A549 treated with AZD2906 at 1 μM for 4 hours (cell line): ENCODE measurements at places on chromosomes 16 and 17. TPM values are rescaled to one million over a fixed set of nuclear protein-coding genes. Genes with fewer than 3 reads are reported as not detected.

Gene MYH3
- total RNA-seq: 0.43 to 1.3 TPM (median 0.97 TPM) in 5 replicates

Gene NKD1
- total RNA-seq: 0.20 to 0.65 TPM (median 0.30 TPM) in 5 replicates

Gene KRTAP4-9
- not detected in 5 replicates for total RNA-seq

Gene TNFSF12
- total RNA-seq: 8.2 to 13.3 TPM (median 13.0 TPM) in 5 replicates

Gene KRTAP4-5
- total RNA-seq: not detected in 5 replicates

Gene PIEZO1
- 97.2 to 152 TPM (median 140 TPM) in 5 replicates for total RNA-seq

Gene DNAI2
- 0.03 to 0.10 TPM in 2 of 5 replicates, not detected in the others for total RNA-seq

Gene MILR1
- 1.3 to 2.1 TPM (median 1.5 TPM) in 5 replicates for total RNA-seq

Gene RAC3
- total RNA-seq: 24.9 to 43.1 TPM (median 39.9 TPM) in 5 replicates

Gene TPSB2
- total RNA-seq: 0.09 to 0.11 TPM in 2 of 5 replicates, not detected in the others

Gene TNP2
- total RNA-seq: not detected in 5 replicates

Gene HASPIN
- 11.9 to 14.8 TPM (median 12.3 TPM) in 5 replicates for total RNA-seq

Gene GAA
- total RNA-seq: 54.7 to 63.4 TPM (median 59.3 TPM) in 5 replicates

Gene MMP2
- total RNA-seq: 8.1 to 11.7 TPM (median 10.7 TPM) in 5 replicates

Gene C17orf100
- 1.8 to 3.2 TPM (median 2.7 TPM) in 5 replicates for total RNA-seq

Gene SPATA32
- 0.08 to 0.15 TPM (median 0.11 TPM) in 4 of 5 replicates, not detected in the other for total RNA-seq

Gene MYCBPAP
- total RNA-seq: 0.35 to 0.89 TPM (median 0.54 TPM) in 5 replicates

Gene CEP112
- total RNA-seq: 4.5 to 5.9 TPM (median 5.4 TPM) in 5 replicates

Gene SPATA20
- 65.1 to 85.9 TPM (median 81.4 TPM) in 5 replicates for total RNA-seq
